T-helper 17 cell (primary cell): ENCODE measurements at places on chromosomes 3 and 15. TPM values are rescaled to one million over a fixed set of nuclear protein-coding genes. Genes with fewer than 3 reads are reported as not detected.

GRCh38 chr3:121870717-121871116 is 23.5 kb upstream of the SLC15A2 start:
- H3K27me3 ChIP-seq: no peaks in the 10 kb centered on the region
- no peak overlapping the region for H3K4me3 ChIP-seq
- H3K36me3 ChIP-seq: peaks cover 6% of the 10 kb centered on the region

- no peak overlapping the region for H3K27ac ChIP-seq
- no peak overlapping the region for H3K4me3 ChIP-seq
- H3K27me3 ChIP-seq: no peaks in the 10 kb centered on the region
- H3K36me3 ChIP-seq: peaks cover 5% of the 10 kb centered on the region
- no peak for DNase-seq
Observed at GRCh38 chr3:100254168-100254777, 6.5 kb upstream of the TBC1D23 start.

DNA sequence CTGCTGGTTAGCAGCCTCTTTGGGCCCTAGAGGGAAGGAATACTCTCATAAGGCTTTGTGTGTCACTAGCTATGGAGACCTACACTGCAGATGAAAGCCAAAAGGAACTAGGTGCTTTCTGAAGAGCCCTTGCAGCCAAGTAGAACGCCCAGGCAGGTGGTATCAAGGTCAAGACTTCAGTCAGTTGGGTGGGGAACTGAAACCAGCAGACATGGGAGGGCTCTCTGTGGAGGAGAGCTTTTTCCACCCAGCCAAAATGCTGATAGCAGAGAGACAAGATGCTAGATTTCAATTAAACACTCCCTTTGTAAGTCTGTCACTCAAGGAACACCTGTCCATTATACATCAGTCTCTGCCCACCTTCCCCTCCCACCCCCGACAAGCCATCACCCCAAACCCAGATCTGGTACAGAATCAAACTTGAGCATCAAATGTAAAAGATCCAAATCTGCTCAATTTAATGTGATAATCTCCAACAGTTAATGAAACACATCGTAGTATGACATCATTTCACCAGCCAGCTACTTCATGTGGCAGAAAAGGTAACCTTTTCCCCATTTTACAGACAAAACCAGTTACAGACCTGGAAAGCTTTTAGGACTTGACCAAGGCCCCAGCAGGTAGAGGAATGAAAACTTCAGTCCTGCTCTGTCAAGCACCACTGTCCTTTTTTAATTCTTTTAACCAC is 14.6 kb downstream of the MRPS25 start:
- H3K36me3 ChIP-seq: peaks cover 2% of the 10 kb centered on the region
- no peak overlapping the region for H3K4me3 ChIP-seq
- no peaks in the 10 kb centered on the region for H3K27me3 ChIP-seq
- peak overlapping the region; percentile 29 for H3K27ac ChIP-seq
- H3K4me1 ChIP-seq: peaks cover 26% of the 10 kb centered on the region

GRCh38 chr3:165682734-165683133 is 154.5 kb downstream of the BCHE start:
- no peaks in the 10 kb centered on the region for H3K36me3 ChIP-seq
- H3K4me3 ChIP-seq: no peak overlapping the region
- H3K27me3 ChIP-seq: no peaks in the 10 kb centered on the region
- H3K27ac ChIP-seq: no peak overlapping the region

GRCh38 chr3:67375976-67376375 is 278.4 kb downstream of the SUCLG2 start:
- peaks cover 9% of the 10 kb centered on the region for H3K36me3 ChIP-seq
- H3K4me1 ChIP-seq: peaks cover 6% of the 10 kb centered on the region
- H3K4me3 ChIP-seq: no peak overlapping the region
- H3K27ac ChIP-seq: no peak overlapping the region

DNA sequence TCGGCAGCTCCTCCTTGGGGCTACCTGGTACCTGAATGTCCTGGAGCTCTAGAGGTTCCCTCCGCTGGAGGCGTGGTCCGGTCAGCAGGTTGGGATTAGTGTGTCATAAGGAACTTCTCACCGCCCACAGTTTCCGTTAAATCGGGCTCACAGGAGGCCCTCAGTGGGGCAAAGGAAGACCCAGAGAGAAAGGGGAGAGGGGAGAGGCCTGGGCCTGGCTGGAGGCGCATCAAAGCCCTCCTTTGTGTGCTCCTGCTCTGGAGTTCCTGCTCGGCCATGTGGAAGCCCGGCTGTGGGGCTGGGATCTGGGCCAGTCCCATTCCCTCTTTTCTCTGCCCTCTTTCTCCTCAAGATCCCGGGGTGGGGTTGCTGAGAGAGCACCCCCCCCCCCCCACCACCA is at the start of gene RLBP1:
Gene RLBP1 (minus strand): TSS at position 37 of the 400 bp plus-strand sequence. CDS start 2,604 bp downstream, outside the sequence.
- peaks cover 17% of the 10 kb centered on the region for H3K27me3 ChIP-seq
- H3K4me1 ChIP-seq: no peaks in the 10 kb centered on the region
- no peak for DNase-seq
- no peak within 1 kb of the TSS for H3K27ac ChIP-seq
- H3K36me3 ChIP-seq: no peaks in the 10 kb centered on the region

DNA sequence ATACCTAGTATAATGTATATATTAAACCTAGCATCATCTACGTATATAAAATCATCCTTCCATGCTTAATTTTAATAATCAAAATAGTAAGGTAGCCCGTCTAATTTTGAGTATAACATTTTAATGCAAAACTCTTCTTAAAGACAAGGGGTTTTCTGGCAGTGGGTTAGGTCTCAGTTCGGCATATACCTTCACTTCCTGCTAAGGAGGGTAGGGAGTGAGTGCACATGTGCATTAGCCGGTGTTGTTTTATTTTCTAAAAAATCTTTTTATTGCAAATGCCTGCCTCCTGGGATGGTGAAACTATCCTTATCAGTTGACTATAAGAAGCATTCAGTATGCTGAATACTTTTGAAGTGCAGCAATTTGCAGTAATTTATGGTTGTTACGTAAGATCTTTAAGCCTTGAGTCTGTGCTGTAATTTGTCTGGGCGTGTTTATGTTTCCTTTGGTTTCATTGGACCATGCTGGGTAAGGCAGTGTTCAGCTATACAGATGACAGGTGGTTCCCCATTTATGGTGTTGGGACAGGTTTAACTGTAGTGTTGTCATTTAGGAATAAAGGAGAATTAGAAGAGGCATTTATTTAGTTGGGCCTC is 11.7 kb downstream of the ARHGEF26 start:
- H3K27ac ChIP-seq: no peak overlapping the region
- H3K27me3 ChIP-seq: peaks cover 22% of the 10 kb centered on the region
- H3K4me3 ChIP-seq: no peak overlapping the region
- H3K36me3 ChIP-seq: no peaks in the 10 kb centered on the region

- no peaks in the 10 kb centered on the region for H3K4me1 ChIP-seq
- H3K27me3 ChIP-seq: no peaks in the 10 kb centered on the region
- no peak overlapping the region for H3K4me3 ChIP-seq
- H3K36me3 ChIP-seq: no peaks in the 10 kb centered on the region
- no peak overlapping the region for H3K27ac ChIP-seq
Observed at GRCh38 chr15:99174567-99175395, 69.9 kb downstream of the SYNM start.

- peak overlapping the region; percentile 77 for H3K4me3 ChIP-seq
- H3K27me3 ChIP-seq: peaks cover 37% of the 10 kb centered on the region
- no peaks in the 10 kb centered on the region for H3K36me3 ChIP-seq
- H3K4me1 ChIP-seq: peaks cover 6% of the 10 kb centered on the region
Observed at GRCh38 chr3:12286504-12286903, 2.4 kb upstream of the PPARG start.

DNA sequence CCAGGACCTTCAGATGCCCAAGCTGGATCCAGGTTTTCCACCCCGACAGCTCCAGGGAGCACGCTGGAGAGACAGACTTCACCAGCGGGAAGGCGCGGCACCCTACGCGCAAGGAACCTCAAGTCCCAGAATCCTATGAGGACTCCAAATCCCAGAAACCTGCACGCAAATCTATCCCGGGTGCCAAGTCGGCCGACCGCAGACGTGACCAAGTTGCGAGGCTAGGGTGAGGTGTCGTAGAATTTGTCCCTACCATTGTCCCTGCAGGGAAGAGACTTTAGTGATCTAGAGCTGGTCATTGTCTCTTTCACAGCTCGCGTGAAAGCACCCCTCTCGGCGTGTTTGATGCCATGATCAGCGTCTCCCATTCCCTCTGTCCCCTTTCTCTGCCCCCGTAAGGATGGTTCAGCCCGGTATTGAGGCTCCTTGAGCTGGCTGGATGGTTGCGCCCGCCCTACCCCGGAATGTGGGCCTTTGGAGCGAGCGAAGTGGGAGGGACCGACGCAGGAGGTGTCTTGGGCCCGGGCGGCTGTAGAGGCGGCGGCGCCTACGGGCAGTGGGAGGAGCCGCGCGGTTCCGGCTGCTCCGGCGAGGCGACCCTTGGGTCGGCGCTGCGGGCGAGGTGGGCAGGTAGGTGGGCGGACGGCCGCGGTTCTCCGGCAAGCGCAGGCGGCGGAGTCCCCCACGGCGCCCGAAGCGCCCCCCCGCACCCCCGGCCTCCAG is at the start of gene PRKCI:
Gene PRKCI (plus strand): TSS at position 501 of the 723 bp plus-strand sequence. CDS start 246 bp downstream, outside the sequence.
- H3K4me1 ChIP-seq: peaks cover 24% of the 10 kb centered on the region
- peak; percentile 76 for DNase-seq
- H3K36me3 ChIP-seq: no peaks in the 10 kb centered on the region
- H3K27ac ChIP-seq: peak within 1 kb of the TSS; percentile 95

GRCh38 chr15:40046721-40047414 is 7.9 kb upstream of the SRP14 start:
- no peaks in the 10 kb centered on the region for H3K27me3 ChIP-seq
- no peak overlapping the region for H3K4me3 ChIP-seq
- H3K27ac ChIP-seq: peak overlapping the region; percentile 95
- peaks cover 34% of the 10 kb centered on the region for H3K4me1 ChIP-seq
- DNase-seq: no peak

DNA sequence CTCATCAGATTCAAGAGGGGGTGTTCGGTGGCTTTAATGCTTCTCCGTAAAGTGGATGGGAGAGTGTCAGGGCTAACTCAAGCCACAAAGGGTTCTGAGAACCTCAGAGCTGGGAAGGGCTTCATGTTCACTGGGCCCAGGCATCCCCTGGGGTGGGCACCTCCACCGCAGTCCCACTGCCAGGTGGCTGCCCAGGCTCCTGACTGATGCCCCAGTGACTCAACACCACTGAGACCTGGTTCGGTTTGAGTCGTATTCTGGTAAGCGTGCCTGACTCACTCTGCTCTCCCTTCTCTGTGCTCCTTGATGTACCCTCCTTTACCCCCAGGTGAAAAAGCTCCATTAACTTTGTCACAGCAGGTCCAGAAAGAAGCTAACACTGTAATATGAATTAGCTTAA is 304.6 kb downstream of the RPLP1 start:
- peak overlapping the region; percentile 22 for H3K27ac ChIP-seq
- peaks cover 5% of the 10 kb centered on the region for H3K36me3 ChIP-seq
- H3K4me1 ChIP-seq: peaks cover 75% of the 10 kb centered on the region
- peak overlapping the region; percentile 76 for H3K4me3 ChIP-seq
- DNase-seq: peak; percentile 20

- H3K4me1 ChIP-seq: peaks cover 4% of the 10 kb centered on the region
- H3K36me3 ChIP-seq: peaks cover 21% of the 10 kb centered on the region
- H3K27me3 ChIP-seq: no peaks in the 10 kb centered on the region
Observed at GRCh38 chr3:129266651-129267050, 12.0 kb upstream of the HMCES start.

- peaks cover 8% of the 10 kb centered on the region for H3K27me3 ChIP-seq
- no peaks in the 10 kb centered on the region for H3K36me3 ChIP-seq
- no peak for DNase-seq
- no peak overlapping the region for H3K4me3 ChIP-seq
- H3K27ac ChIP-seq: no peak overlapping the region
Observed at GRCh38 chr3:133254151-133254550, 145.7 kb upstream of the BFSP2 start.

- no peak overlapping the region for H3K4me3 ChIP-seq
- H3K4me1 ChIP-seq: no peaks in the 10 kb centered on the region
Observed at GRCh38 chr3:174229916-174230315, 629.2 kb upstream of the NAALADL2 start.

DNA sequence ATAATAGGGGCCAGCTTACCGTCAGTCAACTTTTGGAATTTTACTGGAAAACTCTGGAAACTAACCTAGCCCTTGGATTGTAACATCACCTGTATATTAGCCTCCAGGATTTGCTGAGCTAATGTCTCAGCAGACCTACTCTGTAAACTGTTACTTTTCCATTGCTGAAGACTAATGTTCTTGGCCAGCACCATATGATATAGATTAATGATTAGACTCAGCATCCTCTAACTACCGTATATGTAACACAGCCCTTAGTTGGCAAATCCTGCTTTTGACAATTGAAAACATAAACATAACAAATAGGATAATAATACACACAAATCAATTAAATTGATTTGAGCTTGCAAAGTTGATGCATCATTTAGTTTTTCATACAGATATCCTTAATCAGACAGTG is 26.6 kb upstream of the GBE1 start:
- no peak overlapping the region for H3K27ac ChIP-seq
- H3K36me3 ChIP-seq: no peaks in the 10 kb centered on the region
- peaks cover 12% of the 10 kb centered on the region for H3K27me3 ChIP-seq
- no peaks in the 10 kb centered on the region for H3K4me1 ChIP-seq
- no peak overlapping the region for H3K4me3 ChIP-seq

- no peak overlapping the region for H3K4me3 ChIP-seq
- H3K36me3 ChIP-seq: peaks cover 8% of the 10 kb centered on the region
- H3K27me3 ChIP-seq: peaks cover 16% of the 10 kb centered on the region
- no peak for DNase-seq
Observed at GRCh38 chr3:50269977-50270413, 1.0 kb downstream of the SEMA3B start.

DNA sequence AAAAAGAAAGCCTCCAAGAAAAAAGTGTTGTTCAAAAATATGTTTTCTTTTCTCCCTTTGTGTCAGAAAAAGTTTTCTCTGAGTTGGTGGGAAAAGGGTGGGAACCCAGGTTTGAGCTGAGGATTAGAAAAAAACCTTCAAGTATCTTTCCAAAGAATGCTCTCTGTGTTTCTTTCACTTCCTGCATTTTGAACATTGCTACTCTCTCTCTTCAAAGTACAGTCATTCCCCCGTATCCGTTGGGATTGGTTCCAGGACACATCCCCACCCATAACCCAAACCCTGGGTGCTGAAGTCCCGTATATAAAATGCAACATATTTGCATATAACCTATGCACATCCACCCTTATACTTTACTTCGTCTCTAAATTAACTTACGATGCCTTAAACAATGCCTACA is 139.6 kb downstream of the TMCO5A start:
- no peak for DNase-seq
- peaks cover 60% of the 10 kb centered on the region for H3K27me3 ChIP-seq
- H3K36me3 ChIP-seq: no peaks in the 10 kb centered on the region
- H3K27ac ChIP-seq: no peak overlapping the region
- peak overlapping the region; percentile 28 for H3K4me3 ChIP-seq

GRCh38 chr3:157354722-157355121 is 81.9 kb upstream of the PTX3 start:
- peaks cover 2% of the 10 kb centered on the region for H3K36me3 ChIP-seq
- H3K27ac ChIP-seq: no peak overlapping the region
- H3K27me3 ChIP-seq: peaks cover 16% of the 10 kb centered on the region
- DNase-seq: no peak
- no peaks in the 10 kb centered on the region for H3K4me1 ChIP-seq

Gene GOLGA6L4
- total RNA-seq: 2.9 TPM

Gene CFAP100
- not detected for total RNA-seq

Gene IQCB1
- 47.4 TPM for total RNA-seq

Gene ZPLD1
- total RNA-seq: not detected

Gene GOLGA8O
- 2.3 TPM for total RNA-seq

Gene FETUB
- total RNA-seq: not detected

Gene GHSR
- not detected for total RNA-seq

Gene SLC15A2
- total RNA-seq: 2.6 TPM

Gene WDR93
- not detected for total RNA-seq

Gene PPCDC
- total RNA-seq: 9.5 TPM

Gene GABRG3
- not detected for total RNA-seq

Gene SLC12A1
- not detected for total RNA-seq

Gene GOLGA8M
- 1.0 TPM for total RNA-seq

Gene PLAAT1
- not detected for total RNA-seq

Gene GOLGA6L24
- not detected for total RNA-seq

Gene GLDN
- total RNA-seq: not detected
